Fibroblast of skin of left quadriceps (primary cell): ENCODE measurements at places on chromosomes 12 and 14.

GRCh38 chr12:6316921-6317692 is 6.6 kb downstream of the PLEKHG6 start:
- no peak for DNase-seq

DNA sequence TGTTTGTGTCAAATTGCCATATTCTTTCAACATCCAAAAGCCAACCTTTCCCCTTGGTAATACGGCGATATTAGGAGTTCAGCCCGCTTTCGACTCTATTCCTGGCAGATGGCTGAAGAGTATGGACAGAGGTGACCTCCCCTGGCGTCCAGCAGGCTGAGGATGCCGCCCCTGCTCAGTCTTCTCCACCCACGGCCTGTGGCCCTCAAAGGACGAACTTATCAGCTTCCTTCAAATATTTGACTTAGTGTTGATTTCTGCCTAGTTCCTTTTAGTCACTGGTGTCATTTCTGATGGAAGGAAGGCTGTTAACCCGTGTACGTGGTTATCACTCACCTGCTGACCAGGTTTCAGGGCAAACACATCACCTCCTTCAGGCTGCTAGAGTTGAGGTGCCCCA is 65.0 kb downstream of the TESC start:
- no peak for DNase-seq

GRCh38 chr12:93460902-93461301 is 6.4 kb upstream of the MRPL42 start:
- DNase-seq = no peak

GRCh38 chr14:71319666-71320065 is 412.4 kb downstream of the PCNX1 start:
- DNase-seq = no peak

DNA sequence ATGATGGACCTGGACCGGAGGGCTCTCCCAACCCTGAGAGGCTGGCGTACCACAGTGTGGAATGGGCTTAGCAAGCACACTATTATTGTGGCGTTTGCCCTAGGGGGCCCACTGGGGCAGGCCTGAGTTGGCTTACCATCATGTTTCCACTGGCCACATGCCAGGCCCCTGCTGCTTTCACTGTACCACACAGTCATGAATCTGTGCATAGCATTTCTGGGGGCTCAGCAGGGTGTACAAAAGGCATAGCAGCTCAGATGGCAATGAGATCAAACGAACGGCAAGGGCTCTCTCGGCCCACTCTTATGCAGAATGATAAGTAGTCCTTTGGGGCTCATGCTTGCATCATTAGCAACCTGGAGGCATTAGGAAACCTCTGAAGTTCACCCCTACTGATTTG is 137.0 kb upstream of the HIF1A start:
- DNase-seq = no peak

DNA sequence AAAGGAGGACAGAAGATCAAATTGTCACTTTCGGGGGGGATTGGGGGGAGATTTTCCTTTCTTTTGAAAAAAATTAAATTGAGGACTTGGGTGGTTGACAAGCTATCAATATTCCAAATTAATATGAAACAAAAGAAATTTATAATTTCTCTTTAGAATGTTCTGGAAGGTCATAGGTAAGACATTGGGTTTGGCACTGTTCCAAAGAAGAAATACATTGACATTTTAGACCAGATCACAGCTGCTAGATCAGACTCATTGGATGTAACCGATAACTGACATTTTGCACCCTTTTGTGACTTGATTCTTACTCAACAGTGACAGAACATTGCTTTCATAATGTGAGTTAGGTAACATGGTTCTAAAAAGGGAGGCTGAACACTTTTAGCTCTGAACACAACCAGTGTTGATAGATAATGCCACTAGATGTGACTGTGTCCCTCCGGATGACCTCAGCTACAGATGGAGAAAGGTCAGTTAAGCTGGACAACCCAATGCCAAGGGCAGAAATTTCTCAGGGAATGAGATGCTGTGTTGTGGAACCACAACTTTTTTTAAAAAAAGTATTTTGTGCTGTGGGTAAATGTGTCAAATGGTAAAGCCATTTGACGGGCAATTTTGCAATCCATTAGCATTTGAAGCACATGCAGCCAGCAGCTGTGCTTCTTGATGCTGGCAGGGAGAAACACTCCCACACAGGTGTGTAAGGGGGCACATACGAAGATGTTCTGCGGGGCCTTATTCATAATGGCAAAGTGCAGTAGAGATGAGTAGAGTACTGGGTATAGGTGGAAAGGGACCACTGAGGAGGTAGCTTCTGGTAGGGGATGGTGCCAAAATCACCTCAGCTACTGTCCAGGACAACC is 62.9 kb downstream of the RFX4 start:
- DNase-seq = no peak

GRCh38 chr14:21068521-21069387 is 1.4 kb upstream of the ARHGEF40 start:
- no peak for DNase-seq

- no peak for DNase-seq
These were observed 23.8 kb upstream of the MBIP start for GRCh38 chr14:36344211-36344610.

DNA sequence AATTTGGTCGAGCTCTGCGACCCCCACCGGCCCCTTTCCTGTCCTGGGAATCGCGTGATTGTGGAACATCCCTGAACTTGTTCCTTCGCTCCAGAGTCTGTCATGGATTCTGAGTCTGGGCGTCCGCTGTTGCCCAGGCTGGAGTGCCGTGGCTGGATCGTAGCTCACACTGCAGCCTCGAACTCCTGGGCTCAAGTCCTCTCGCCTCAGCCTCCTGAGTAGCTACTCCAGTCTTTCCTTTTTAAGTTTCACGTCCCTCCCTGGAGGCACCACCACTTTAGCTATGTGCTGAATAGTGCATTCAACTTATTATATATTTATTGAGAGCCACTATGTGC is 698 bp downstream of the ACOT6 start:
- no peak for DNase-seq
